Upper lobe of left lung (tissue), 6 donors: ENCODE measurements at places on chromosomes 12 and 14.

DNA sequence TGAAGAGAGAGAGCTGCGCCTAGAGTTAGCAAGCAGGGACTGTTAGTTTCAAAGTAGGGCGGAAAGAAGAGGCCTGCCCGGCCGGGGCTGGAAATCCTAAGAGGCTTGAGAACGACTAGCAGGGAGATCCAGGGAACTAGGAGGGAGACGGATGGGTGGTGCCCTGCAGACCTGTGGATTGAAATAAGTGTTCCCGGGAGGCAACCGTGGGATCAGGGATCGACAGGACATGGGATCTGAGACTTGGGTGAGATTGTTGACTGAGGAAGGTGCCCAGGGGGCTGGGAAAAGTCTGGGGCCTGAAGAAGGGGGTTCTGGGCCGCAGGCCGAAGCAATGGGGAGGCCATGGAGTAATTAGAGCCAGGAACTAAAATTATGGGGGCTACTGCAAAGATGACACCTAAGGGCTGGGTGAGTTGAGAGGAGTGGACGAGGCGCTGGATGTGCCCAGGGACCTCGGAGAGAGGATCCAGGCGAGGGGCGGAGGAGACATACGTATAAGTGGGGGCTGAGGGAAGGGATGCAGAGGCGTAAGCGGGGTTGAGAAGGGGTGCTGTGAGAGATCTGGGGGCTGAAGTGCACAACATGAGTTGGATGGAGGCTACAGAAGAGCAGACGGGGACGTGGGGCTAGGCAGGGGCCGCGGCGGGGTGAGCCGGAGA lies 635 bp downstream of the LTA4H start:
- H3K36me3 ChIP-seq = no peaks in the 10 kb centered on the region
- H3K27ac ChIP-seq = peak overlapping the region; percentile 89
- H3K4me3 ChIP-seq = peak overlapping the region; percentile 80
- no peaks in the 10 kb centered on the region for H3K27me3 ChIP-seq
- DNase-seq = no peak

- H3K36me3 ChIP-seq = no peaks in the 10 kb centered on the region
- DNase-seq = peak; percentile 70
- no peak overlapping the region for H3K4me3 ChIP-seq
Measured at GRCh38 chr12:92030618-92031017, 115.0 kb downstream of the BTG1 start.

DNA sequence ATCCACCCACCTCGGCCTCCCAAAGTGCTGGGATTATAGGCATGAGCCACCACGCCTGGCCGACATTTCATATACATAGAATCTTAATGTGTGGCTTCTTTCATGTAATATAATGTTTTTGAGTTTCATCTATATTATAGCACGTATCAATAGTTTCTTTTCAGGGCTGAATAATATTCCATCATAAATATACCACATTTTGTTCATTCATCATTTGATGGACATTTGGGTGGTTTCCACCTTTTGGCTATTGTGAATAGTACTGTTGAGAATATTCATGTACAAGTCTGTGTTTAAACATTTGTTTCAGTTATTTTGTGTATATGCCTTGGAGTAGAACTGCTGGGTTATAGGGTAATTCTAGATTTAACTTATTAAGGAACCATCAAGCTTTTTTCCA lies 12.0 kb downstream of the ACVR1B start:
- no peak for DNase-seq
- no peaks in the 10 kb centered on the region for H3K36me3 ChIP-seq
- no peak overlapping the region for H3K4me3 ChIP-seq

DNA sequence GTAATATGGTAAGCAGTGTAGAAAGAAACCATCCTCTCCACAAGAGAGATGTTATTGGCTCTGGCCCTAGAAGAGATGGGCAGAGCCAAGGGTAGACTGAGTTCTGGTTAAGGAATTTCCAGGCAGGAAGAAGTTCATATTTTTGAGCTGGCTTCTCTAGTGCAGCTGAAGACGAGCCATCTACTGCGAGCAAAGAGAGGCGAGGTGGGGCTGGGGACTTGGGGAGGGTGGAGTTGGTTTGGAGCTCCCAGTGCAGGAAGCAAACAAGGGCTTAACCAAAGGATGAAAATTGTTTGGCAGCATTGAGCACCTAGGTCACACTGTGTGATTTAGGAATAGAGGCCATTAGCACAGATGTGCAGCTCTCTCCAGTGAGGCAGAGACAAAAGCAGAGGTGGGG lies 239.6 kb downstream of the ZFP36L1 start:
- H3K4me3 ChIP-seq = no peak overlapping the region
- DNase-seq = no peak
- H3K36me3 ChIP-seq = no peaks in the 10 kb centered on the region
- H3K4me1 ChIP-seq = peaks cover 62% of the 10 kb centered on the region
- H3K27me3 ChIP-seq = no peaks in the 10 kb centered on the region

- DNase-seq = no peak
- H3K27ac ChIP-seq = no peak overlapping the region
- no peaks in the 10 kb centered on the region for H3K27me3 ChIP-seq
- no peaks in the 10 kb centered on the region for H3K36me3 ChIP-seq
Measured at GRCh38 chr12:89988188-89988915, 279.7 kb upstream of the ATP2B1 start.

DNA sequence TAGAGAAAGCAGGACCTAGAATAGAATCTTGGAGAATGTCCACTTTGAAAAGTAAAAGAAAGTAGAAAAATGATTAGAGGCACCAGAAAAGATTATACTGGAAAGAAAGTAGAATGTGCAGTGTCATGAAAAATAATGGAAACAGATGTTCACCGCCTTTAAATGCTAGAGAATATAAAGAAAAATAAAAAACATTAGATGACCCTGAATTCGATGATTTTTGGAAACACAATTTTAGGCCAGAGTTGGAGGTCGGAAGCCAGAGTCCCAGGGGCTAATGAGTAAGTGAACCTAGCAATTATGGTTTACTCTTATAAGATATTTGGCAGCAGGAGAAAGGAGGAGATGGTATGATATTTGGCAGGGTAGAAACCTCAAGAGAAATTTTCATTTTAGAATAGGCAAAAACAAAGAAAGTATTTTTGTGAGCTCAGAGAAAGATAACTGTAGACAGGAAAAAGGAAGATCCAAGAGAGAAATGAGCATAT lies 37.7 kb downstream of the GYS2 start:
- no peak overlapping the region for H3K27ac ChIP-seq
- H3K4me1 ChIP-seq = no peaks in the 10 kb centered on the region
- no peak overlapping the region for H3K4me3 ChIP-seq
- DNase-seq = no peak
- no peaks in the 10 kb centered on the region for H3K27me3 ChIP-seq
- H3K36me3 ChIP-seq = no peaks in the 10 kb centered on the region

- H3K27me3 ChIP-seq = no peaks in the 10 kb centered on the region
- peaks cover 95% of the 10 kb centered on the region for H3K4me1 ChIP-seq
- no peak for DNase-seq
- no peak overlapping the region for H3K27ac ChIP-seq
- no peak overlapping the region for H3K4me3 ChIP-seq
Measured at GRCh38 chr14:69699748-69700303, 67.1 kb upstream of the SRSF5 start.

- no peaks in the 10 kb centered on the region for H3K27me3 ChIP-seq
- no peak for DNase-seq
- no peak overlapping the region for H3K27ac ChIP-seq
- H3K36me3 ChIP-seq = no peaks in the 10 kb centered on the region
Measured at GRCh38 chr14:67441672-67442071, 29.7 kb upstream of the PLEK2 start.

DNA sequence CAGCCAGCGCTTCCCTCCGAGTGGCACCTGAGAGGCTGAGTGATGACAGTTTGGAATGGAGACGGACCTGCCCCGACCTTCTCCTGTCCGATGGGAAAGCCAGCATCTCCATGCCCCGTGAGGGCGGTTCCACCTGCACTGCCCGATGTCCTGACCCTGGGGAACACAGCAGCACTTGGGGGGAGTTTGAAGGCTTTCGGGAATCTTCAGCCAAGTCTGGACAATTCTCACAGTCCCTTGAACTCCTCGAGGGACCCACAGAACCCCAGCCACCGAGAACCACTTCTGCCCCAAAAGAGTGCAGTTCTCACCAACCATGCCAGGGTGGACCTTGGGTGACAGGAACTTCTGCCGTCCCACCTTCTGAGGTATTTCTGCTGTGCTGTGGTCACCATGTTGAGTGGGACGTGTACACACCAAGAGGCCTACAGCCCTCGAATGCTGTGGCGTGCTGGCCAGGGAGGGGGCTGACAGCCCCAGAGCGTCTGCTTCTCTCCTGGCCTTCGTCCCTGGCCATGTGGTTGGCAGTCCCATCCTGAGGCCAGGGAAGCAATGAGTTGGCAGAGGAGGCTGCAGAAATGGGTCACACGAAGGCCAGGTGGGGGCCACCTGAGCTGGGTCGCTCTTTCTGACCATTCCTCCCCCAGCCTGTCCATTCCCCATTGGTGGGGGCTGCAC lies 1.0 kb downstream of the CLBA1 start:
- H3K27me3 ChIP-seq = no peaks in the 10 kb centered on the region
- peaks cover 4% of the 10 kb centered on the region for H3K36me3 ChIP-seq
- no peak for DNase-seq
- no peak overlapping the region for H3K4me3 ChIP-seq
- H3K4me1 ChIP-seq = peaks cover 11% of the 10 kb centered on the region

DNA sequence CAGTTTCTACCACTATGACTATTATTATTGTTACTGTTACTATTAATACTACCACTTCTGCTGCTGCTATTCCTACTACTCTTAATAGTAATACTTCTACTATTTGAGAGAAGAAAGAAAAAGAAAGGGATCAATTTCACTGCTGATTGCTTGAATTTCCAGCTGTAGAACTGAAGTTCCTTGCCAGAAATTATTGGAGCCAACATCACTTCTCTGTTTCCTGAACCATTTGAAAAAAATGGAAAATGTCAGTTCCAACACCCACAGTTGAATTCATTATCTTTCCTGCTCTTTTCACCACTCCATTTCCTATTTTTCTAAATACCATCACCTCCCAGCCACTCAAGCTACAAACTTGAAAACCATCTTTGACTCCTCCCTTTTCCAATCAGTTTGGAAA lies 54.1 kb upstream of the PIK3C2G start:
- H3K27ac ChIP-seq = no peak overlapping the region
- no peaks in the 10 kb centered on the region for H3K4me1 ChIP-seq
- no peak overlapping the region for H3K4me3 ChIP-seq
- H3K36me3 ChIP-seq = no peaks in the 10 kb centered on the region
- no peak for DNase-seq
- H3K27me3 ChIP-seq = no peaks in the 10 kb centered on the region

DNA sequence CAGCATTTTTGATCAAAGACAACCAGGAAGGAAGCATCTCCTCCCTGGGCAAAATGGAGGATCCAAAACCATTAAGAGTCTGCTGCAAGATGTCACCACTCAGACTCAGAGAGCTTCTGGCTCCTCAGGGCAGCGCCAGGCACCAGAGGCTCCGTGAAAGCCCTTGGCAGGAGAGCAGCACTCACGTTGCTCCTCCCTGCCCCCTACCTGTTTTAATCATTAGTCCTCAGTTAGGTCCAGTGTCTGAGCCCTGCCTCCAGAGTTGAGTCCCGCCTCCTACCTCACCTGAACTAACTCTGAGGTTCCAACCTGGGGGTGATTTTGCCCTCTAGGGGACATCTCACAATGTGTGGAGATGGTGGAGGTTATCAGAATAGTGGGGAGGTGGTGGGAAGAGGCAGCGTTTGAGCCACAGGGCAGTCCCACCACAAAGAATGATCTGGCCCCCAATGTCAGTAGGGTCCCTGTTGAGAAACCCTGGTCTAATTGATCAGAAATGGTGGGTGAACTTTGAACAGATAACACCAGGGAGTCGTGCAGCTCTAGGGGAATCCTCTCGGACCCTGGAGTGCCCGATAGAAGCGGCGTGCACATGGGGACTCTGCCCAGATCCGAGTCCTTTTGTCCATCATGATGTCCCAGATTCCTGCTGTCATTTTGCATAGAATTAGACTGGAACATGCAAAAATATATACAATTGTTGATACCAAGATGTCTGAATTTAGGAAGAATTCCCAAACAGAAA lies 156.7 kb upstream of the DIO3 start:
- peaks cover 26% of the 10 kb centered on the region for H3K4me1 ChIP-seq
- no peaks in the 10 kb centered on the region for H3K27me3 ChIP-seq
- H3K27ac ChIP-seq = peak overlapping the region; percentile 54
- no peaks in the 10 kb centered on the region for H3K36me3 ChIP-seq

DNA sequence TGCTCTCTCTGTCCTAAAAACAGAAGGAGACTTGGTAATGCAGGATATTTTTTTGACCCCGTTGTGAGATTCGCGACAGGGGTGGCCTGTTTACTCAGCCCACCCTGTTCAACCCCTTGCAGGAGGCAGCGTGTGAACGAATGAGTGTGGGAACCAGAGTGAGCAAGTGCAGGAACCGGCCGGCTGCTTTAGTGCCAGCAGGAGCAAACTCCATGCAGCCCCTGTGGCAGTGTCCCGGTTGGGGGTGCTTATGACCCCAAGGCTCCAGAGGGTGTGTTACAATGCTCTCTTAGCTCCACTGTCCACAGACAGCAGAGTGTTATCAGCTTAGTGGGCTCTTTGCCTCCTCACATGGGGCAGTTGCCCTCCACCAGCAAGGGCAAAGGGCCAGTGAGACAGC lies 225.2 kb downstream of the ETNK1 start:
- no peak for DNase-seq
- no peaks in the 10 kb centered on the region for H3K27me3 ChIP-seq
- H3K4me3 ChIP-seq = no peak overlapping the region
- no peak overlapping the region for H3K27ac ChIP-seq

DNA sequence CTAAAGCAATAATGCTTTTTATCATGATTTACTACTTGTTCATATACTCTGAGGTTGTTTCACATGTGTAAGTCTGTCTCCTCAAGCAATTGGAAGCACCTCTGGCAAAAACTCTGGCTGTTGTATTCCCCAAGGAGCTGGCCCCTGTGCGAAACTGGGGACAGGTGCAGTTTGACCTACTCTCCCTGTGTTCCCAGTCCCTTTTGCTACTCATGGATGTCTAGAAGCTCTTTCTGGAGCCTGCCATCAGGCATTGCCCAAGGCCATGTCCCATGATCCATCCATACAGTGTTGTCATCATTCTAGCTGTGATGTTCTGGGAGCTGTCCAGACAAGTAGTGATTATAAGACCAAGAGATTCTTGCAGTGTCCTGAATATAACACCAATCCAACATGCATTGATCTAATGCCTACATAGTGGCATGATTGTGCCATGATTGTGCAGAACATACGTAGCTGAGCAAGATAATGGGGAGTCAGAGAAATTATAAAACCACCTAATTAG lies 14.9 kb downstream of the AKAP6 start:
- DNase-seq = no peak
- no peaks in the 10 kb centered on the region for H3K36me3 ChIP-seq
- H3K27ac ChIP-seq = no peak overlapping the region
- H3K4me3 ChIP-seq = no peak overlapping the region

GRCh38 chr12:131274906-131275305 lies 321.2 kb downstream of the ADGRD1 start:
- H3K4me1 ChIP-seq = no peaks in the 10 kb centered on the region
- DNase-seq = no peak
- H3K27ac ChIP-seq = no peak overlapping the region
- no peaks in the 10 kb centered on the region for H3K27me3 ChIP-seq

DNA sequence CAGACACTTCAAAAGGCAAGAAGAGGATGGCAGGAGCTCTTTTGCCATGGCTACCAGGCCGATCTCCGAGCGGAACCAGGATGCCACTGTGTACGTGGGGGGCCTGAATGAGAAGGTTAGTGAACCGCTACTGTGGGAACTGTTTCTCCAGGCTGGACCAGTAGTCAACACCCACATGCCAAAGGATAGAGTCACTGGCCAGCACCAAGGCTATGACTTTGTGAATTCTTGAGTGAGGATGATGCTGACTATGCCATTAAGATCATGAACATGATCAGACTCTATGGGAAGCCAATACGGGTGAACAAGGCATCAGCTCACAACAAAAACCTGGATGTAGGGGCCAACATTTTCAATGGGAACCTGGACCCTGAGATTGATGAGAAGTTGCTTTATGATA lies 9.8 kb downstream of the GARIN2 start:
- no peak for DNase-seq
- H3K27ac ChIP-seq = no peak overlapping the region
- no peaks in the 10 kb centered on the region for H3K36me3 ChIP-seq
- no peaks in the 10 kb centered on the region for H3K4me1 ChIP-seq
- no peaks in the 10 kb centered on the region for H3K27me3 ChIP-seq
